CD4-positive, alpha-beta T cell treated with Interleukin-1 beta for 1 hour (primary cell): ENCODE measurements at places on chromosomes 7 and 10.

- no peak for DNase-seq
These were observed 65.1 kb downstream of the CLEC2L start for GRCh38 chr7:139588632-139589031.

DNA sequence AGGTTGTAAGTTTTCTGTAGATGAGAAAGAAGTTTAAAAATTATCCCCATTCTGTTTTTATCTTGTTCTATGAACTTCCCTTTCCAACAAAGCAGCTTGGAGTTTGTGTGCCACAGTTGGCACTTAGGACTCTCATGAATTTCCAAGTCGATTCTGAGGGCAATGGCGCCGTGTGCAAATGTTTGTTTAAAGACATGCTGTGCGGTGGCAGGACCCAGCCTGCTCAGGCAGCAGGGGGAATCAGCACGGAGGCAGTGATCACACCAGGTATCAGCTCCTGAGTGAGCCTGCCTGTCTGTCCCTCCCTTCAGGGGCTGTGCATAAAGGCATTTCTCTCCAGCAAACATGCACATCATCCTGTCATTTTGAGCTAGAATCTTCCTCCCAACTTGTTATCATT is 109.8 kb upstream of the WDR11 start:
- no peak for DNase-seq

DNA sequence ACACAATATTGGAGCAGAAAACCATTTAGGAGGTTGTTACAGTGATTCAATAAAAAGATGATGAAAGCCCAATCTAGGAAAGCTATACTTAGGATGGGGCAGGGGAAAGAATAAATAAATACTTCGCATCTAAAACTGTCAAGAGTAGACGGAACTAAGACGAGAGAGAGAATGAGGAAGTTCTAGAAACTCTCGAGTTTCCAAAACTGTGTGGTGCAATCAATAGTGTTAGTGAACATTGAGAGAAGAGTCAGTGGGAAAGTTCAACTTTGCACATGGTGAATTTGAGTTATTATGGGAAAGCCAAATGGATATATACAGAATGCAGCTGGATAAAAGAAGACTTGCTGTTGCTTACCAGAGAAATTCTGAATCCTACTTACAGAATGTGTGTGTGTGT is 133.8 kb upstream of the MEOX2 start:
- DNase-seq = no peak

DNA sequence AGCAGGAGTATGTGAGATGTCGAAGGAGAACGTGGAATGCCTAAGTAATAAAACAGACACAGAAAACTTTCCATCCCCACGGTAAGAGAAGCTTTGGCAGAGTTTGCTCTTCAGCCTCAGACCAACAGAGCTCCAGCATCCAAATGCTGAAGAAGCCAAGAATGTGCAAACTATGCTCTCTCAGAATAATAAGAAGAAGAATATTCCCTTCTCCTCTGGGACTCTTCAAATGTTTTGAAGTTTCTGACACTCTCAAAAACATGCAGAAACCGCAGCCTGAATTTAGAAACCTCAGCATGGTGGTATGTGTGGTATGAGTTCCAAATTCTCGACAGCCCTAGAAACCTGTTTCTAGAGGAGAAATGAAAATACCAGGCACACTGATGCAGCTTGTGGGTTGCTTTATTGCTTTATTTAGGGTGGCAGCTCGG is 113.3 kb downstream of the KCNMA1 start:
- DNase-seq = no peak

GRCh38 chr10:101631821-101632475 is 43.8 kb downstream of the DPCD start:
- no peak for DNase-seq

- DNase-seq = no peak
These were observed 78.1 kb upstream of the NRBF2 start for GRCh38 chr10:63054889-63055611.

GRCh38 chr7:138746073-138746472 is 44.9 kb upstream of the SVOPL start:
- no peak for DNase-seq

DNA sequence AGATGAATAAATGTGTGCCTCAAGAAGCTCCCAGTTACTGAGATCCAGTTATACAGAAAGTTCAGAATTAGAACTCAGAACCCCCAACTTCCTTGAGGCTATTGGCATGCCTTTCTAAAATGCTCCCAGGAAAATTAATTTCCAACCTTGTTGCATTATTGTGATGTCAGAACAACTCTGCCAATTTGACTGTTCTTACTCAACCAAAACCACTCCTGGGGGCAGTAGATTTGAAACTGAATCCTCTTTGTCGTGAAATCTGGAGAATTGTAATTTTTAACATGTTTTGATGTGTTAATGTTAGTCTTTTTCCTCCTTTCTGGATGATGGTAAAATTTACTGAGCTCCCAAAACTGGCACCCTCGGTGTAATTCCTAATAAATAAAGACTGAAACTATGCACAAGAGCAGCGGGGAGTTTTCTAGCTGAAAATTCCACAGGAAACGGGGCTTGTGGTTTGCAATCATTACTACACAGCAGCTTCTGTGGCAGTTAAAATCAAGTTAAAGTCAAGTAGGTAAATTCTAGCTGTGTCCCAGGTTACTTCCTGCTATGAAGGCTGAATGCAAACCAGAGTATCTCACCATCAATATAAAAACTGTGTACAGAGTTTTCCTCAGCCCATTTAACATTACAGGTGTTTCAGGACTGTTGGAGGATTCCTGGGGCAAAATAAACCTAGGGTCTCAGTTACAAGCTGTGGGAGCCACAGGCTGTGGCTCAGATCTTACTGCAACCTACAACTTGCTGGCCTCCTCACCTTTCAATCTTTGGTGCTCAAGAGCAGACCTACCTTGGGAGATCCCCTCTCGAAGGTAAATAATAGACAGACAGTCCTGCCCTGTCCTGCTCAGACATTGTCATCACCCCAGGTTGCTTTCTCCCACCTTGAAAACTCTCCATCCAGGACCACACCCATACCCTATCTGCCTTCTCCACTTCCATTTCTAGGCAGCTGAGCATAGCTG is 156.3 kb upstream of the KMT2E start:
- no peak for DNase-seq

DNA sequence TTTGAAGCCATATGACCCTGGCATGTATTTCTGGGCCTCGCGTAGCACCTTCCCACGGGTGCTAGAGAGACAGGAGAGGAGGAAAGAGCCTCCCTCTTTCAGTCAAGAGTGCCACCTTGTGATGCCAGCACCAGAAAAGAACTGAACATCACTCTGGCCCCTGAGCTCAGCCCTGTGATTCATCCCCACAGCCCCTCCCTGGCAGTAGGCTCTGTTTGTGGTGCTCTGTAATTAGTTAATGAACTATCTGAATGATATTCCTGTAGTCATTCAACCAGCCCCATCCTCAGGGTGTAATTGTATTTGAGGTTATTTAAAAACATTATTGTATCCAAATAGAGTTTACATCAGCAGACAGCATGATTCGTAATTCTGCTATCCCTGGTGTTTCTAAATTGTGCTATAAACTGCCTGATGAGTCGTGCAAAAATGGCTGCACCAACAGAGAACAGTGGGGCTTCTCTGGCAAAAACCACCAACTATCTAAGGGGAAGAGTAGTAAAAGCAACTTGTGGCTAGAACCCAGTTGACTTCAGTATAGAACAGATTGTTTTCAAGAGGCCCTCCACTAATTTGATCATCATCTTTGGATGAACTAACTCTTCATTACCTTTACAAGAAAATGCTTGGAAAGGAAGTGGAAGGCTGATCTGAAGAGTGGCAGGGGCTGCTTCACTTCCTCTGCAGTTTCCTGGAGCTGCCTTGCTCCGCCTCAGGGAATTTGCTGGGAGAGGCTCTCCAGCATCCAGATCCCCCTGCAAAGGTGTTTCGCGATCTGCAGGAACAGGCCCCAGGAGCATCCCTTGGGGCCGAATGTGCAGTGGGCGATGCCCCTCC is 23.7 kb upstream of the TIAL1 start:
- DNase-seq = no peak

DNA sequence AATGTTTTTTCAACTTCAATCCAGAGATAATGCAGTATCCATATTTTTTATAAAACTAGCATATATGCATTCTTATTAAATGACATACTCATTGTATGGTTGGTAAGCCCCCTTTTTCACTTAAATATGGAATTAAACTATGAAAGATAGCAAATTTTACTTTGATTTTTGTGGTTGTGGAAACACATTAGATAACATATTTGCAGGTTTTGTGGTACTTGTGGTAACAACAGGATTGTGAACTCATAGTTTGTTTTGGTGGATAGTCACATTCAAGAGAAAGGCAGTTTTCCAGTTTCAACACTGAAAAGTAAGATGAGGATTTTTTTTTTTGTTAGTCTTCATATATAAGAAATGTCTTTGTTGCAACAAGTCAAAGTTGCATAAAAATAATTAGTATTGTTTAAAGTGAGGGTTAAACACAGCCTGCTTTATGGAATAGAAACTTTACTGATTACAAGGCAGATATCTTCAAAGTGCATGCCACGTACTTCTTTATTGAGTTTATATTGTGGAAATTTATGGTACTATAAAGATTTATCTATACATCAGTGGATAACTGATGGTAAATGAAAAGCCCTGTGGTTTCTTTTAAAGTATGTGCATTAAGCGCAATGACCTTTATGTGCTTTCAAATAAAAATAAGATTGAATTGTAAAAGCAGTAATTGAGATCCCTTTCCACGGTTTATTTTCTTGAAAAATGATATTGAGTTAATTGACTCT is 39.7 kb upstream of the SEMA3D start:
- no peak for DNase-seq

DNA sequence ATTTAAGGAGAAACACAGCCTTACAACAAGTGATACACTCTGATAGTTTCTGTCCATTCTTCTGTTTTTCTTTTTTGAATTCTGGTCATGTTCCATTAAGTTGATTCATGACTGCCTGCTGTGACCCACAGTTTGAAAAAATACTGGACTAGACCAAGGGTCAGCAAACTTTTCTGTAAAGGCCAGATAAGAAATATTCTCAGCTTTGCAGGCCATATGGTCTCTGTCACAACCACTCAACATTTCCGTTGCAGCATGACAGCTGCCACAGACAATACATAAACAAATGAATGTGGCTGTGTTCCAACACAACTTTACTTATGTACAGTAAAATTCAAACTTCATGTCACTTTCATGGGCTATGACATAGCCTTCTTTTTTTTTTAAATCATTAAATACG is 156.7 kb downstream of the PLXNA4 start:
- no peak for DNase-seq

DNA sequence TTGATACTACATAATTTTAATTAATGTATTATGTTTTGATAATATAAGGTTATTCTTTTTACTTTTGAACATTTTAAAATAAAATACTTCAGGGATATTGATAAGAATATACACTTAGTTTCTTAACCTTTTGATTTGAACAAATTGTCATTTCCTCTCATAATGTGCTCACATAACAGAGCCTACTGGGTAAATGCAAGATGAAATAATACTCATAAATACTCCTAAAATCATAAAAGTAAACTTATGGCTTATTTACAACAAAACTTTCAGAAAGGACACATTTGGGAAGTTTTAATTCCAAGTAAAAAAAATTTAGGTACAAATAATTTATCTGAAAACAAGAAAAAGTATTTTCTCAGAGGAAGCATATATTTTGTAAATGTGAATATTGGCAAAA is 101.6 kb upstream of the ABCB5 start:
- no peak for DNase-seq

- no peak for DNase-seq
These were observed 303.2 kb upstream of the GHITM start for GRCh38 chr10:83835945-83836745.

DNA sequence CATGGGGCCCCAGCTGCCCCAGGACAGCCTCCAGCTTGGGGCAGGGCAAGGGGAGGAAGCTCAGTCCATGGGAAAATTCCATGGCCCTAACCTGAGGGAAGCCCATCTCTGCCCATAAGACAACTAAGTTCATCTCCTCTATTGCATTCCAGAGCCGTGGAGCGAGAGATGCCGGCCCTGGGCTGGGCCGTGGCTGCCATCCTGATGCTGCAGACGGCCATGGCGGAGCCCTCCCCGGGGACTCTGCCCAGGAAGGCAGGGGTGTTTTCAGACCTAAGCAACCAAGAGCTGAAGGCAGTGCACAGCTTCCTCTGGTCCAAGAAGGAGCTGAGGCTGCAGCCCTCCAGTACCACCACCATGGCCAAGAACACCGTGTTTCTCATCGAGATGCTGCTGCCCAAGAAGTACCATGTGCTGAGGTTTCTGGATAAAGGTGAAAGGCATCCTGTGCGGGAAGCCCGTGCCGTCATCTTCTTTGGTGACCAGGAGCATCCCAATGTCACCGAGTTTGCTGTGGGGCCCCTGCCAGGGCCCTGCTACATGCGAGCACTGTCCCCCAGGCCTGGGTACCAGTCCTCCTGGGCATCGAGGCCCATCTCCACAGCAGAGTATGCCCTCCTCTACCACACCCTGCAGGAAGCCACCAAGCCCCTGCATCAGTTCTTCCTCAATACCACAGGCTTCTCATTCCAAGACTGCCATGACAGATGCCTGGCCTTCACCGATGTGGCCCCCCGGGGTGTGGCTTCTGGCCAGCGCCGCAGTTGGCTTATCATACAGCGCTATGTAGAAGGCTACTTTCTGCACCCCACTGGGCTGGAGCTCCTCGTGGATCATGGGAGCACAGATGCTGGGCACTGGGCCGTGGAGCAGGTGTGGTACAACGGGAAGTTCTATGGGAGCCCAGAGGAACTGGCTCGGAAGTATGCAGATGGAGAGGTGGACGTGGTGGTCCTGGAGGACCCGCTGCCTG is 4.3 kb downstream of the AOC1 start:
- no peak for DNase-seq

DNA sequence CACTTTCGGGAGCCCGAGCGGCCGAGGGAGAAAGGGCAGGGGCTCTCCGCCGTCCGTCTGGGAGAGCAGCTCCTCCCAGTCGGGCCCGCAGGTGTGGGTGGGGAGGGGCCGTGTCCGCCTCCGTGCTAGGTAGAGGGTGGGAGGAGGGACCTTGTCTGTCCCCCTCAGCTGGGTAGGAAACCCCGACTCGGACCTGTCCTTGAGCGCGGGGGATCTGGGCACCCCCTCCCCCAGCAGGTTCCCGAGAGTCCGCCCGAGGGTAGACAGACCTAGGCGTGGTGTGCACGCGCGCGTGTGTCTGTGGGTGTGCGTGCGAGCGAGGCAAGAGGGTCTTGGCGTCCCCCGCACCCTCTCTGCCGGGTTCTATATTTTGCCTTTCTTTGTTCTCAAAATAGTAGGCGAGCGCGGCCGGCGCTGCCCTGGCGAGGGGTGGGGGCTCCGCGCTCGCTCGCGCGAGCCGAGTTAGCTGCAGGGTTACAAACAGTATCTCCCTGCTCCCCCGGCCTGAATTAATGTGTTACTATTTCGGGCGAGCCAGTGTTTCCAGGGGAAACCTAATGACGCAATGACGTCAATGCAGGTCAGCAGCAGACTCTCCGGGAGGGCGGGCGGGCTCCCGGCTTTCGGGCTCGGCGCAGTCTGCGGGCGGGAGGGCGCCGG is 73.9 kb upstream of the LEP start:
- peak; percentile 27 for DNase-seq

DNA sequence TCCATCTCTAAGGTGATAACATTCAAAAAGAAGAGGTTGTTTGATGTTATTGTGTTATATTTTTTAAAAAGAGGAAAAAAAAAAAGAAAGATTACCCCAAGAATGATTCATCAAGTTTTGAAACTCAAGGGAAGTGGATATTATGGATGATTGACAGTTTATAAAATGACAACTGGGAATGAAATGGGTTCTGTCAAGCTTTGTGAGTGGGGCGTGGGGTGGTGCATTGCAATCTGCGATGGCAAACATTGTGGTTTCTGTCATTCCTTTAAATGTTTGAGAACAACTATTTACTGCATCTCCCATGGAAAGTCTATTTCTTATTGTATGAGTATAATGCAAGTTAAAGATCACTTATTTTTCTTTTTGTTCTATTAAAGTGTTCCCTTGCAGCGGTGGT is 297.0 kb downstream of the CCDC3 start:
- no peak for DNase-seq

- DNase-seq = no peak
These were observed 6.8 kb upstream of the EFCAB10 start for GRCh38 chr7:105587909-105588635.
